ENCODE measurements at places on chromosomes 2 and 18.

DNA sequence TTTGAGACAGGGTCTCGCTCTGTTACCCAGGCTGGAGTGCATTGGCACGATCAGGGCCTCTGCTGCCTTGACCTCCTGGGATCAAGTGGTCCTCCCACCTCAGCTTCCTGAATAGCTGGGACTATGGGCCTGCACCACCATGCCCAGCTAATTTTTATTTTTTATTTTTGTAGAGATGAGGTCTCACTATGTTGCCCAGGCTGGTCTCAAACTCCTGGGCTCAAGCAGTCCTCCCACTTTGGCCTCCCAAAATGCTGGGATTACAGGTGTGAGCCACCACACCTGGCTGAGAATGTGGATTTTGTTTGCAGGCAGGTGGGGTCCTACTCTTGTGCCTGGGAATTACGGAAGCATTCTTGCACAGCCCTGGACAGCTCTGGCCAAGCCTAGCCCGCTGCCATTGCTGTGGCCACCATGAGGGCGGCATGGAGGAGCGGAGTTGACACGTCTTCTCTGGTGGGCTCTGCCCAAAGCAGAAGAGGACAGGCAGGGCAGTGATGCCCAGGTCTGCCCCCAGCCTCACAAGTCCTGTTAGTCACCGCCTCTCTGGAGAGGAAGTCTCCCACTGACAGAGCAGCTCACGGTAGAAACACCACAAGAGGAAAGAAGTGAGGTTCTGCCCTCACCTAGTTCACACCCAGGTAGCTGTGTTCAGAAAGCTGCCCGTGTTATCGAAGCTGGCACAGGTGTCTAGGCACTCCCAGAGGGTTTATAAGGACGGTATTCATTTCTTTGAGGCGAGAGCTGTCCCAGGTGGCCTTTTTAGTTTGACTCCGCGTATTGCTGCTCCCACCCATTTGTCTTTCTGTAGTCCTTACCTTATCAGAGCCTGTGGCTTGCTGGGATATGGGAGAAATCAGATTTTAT lies 46.2 kb downstream of the ARMC9 start:
- no peak for DNase-seq

DNA sequence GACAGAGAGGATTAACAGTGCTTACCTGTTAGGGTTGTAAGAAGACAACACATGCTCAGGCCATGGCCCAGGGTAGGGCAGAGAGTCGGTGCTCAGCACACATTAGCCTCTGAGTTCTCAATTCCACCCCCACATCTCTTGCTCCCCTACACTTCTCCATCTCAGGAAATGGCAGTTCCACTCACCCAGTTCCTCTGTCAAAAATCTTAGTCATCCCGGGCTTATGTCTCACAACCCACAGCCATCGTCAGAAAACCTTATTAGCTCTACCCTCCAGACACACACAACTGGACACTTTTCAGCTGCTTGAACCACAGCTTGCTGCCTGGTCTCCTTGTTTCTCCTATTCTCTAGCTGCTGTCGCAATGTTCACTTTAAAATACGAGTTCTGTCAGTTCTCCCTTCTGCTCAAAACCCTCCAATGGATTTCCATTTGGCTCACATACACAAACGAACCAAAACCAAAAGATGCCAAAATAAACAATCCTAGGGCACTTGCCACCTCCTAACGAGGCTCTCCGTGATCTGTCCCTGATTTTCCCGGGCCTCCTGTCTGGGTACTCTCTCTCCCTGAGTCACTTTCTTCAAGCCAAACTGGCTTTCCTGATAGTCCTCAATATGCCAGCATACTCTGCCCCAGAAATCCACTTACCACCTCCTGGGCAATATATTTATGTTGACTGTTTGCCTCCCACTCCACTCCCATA lies 89.7 kb downstream of the KCTD1 start:
- DNase-seq: no peak

- no peak for DNase-seq
These were observed 325.3 kb upstream of the SMIM21 start for GRCh38 chr18:75752740-75753263.

- DNase-seq: no peak
These were observed 46.7 kb upstream of the LRRTM1 start for GRCh38 chr2:80351231-80351630.

Data from HCT116 (cell line).